ENCODE measurements at places on chromosomes 4 and X. TPM values are rescaled to one million over a fixed set of nuclear protein-coding genes. Genes with fewer than 3 reads are reported as not detected.

MXD4 gene
- total RNA-seq, result 36.7 TPM

LONRF3 gene
- total RNA-seq, result 7.8 TPM

ERVMER34-1 gene
- 1.1 TPM for total RNA-seq

PASD1 gene
- total RNA-seq, result not detected

S100G gene
- not detected for total RNA-seq

GUCY1A1 gene
- 14.7 TPM for total RNA-seq

ZNF157 gene
- total RNA-seq, result not detected

ARL9 gene
- 0.29 TPM for total RNA-seq

TMPRSS11D gene
- total RNA-seq, result not detected

GLRB gene
- 0.42 TPM for total RNA-seq

BMP2K gene
- 55.7 TPM for total RNA-seq

PKD2 gene
- total RNA-seq, result 9.2 TPM

KLB gene
- total RNA-seq, result 0.40 TPM

Measured in colonic mucosa (tissue), 4 donors.